A549 treated with RU486 at 1 μM for 4 hours (cell line): ENCODE measurements at places on chromosomes 3 and 15. TPM values are rescaled to one million over a fixed set of nuclear protein-coding genes. Genes with fewer than 3 reads are reported as not detected.

Gene TRNT1
- 25.0 to 36.2 TPM (median 33.8 TPM) in 5 replicates for total RNA-seq

Gene CCDC33
- total RNA-seq = 5.2 to 7.0 TPM (median 6.0 TPM) in 5 replicates

Gene MESP1
- 2.1 to 6.8 TPM (median 6.1 TPM) in 5 replicates for total RNA-seq

Gene PEX5L
- total RNA-seq = not detected in 5 replicates

Gene FBN1
- total RNA-seq = 6.3 to 8.5 TPM (median 7.0 TPM) in 5 replicates

Gene KLHL40
- total RNA-seq = not detected in 5 replicates

Gene EPHB3
- total RNA-seq = 0.23 to 0.51 TPM (median 0.35 TPM) in 5 replicates

Gene EHHADH
- total RNA-seq = 1.9 to 3.5 TPM (median 2.7 TPM) in 5 replicates
